Pons (tissue), 1 donor: ENCODE measurements at places on chromosomes 3 and 15.

- no peak for DNase-seq
Measured at GRCh38 chr3:186839874-186840641, 2.5 kb upstream of the ADIPOQ start.

DNA sequence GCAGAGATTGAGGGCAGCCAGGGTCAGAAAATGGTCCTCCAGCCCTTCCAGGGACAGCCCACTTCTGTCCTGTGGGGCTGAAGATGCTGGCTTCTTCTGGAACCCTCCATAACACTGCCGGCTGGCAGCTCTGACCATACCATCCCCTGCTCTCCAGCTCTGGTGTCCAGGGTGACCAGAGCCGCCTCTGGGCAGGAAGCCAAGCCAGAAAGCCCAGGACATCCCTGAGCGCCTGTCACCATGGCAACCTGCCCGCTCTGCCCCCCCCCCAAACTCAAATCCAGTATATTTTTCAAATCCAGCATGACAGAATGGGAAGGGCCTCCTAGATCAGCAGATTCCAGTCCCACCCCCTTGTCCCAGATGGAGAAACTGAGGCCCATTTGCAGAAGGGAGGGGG, 420 bp upstream of the TMIE start:
- peak; percentile 48 for DNase-seq

GRCh38 chr15:50137893-50138292, 18.9 kb upstream of the ATP8B4 start:
- no peak for DNase-seq

GRCh38 chr3:13400114-13400673, 19.9 kb downstream of the NUP210 start:
- DNase-seq = no peak

GRCh38 chr3:55868347-55868746, 381.2 kb upstream of the WNT5A start:
- DNase-seq = peak; percentile 91

DNA sequence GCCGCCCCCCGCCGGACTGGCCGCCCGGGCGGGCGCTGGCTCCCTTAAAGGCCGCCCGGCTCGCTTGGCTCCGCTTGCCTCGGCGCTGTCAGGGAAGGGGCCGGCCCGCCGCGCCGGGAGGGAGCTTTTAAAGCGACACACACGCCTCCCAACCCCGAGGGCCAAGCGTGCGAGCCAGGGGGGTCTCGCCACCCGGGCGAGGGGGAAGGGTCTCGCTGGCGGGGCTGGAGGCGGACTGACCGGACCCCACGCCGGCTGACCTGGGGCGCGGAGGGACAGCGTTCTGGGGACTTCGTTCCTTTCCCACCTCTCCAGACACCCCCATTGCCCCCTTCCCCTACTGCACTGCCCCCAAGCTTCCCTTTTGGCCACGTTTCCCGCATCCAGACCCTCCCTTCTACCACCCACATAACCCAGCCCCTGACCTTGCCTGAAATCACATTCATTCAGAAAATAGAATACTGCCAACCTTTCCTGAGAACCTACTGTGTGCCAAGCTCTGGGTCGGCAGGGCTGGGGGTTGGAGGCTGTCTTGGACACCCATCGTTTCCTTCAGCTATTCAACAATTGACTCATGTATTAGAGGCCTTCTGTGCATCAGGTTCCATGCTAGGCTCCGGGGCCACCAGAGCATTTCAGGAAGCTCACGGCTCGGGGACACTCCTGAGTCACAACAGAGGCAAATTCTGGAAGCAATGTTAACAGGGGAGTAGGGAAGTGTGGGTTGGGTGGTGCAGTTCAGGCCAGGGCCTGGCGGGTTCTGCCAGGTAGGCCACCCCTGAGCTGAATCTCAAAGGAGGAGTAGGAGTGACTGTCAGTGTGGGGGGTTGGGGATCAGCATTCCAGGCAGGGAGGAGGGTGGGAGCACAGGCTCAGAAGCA, at the start of gene INSYN1:
Gene INSYN1 (minus strand): TSS at position 102 of the 881 bp plus-strand sequence. CDS start 2,221 bp downstream, outside the sequence.
- no peak for DNase-seq

- DNase-seq = no peak
Measured at GRCh38 chr3:11187681-11188080, 33.4 kb downstream of the HRH1 start.

- DNase-seq = no peak
Measured at GRCh38 chr3:30500666-30501399, 105.6 kb upstream of the TGFBR2 start.

GRCh38 chr3:32452009-32452408, 50.6 kb downstream of the CMTM6 start:
- DNase-seq = no peak

GRCh38 chr3:69409831-69410230, 23.9 kb upstream of the FRMD4B start:
- DNase-seq = no peak

GRCh38 chr3:1318296-1319005, 225.6 kb downstream of the CNTN6 start:
- DNase-seq = no peak

GRCh38 chr15:37008205-37008604, 92.1 kb downstream of the MEIS2 start:
- no peak for DNase-seq

DNA sequence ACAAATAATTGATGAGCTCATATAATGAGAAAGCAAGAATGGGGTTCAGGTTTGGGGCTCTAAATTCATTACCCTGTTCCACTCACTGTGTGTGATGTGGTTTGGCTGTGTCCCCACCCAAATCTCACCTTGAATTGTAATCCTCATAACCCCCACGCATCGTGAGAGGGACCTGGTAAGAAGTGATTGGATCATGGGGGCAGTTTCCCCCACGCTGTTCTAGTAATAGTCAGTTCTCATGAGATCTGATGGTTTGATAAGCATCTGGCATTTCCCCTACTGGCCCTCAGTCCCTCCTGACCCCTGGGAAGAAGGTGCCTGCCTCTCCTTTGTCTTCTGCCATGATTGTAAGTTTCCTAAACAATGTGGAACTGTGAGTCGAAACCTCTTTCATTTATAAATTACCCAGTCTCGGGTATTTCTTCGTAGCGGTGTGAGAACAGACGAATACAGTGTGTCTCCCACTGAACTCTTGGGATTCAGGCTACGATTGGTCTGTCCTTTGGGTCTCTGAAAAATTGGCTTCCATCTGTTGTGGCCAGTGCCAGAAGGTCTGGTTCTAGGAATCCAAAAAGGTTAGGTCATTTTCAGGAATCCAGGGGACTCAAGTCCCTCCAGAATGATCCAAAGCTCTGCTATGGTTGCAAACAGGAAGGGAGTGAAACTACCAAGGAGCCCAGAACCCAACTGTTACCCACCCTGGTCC, 87.7 kb downstream of the XXYLT1 start:
- no peak for DNase-seq

GRCh38 chr3:51955893-51956770, 951 bp downstream of the GPR62 start:
- DNase-seq = peak; percentile 46

- DNase-seq = no peak
Measured at GRCh38 chr15:68897016-68897415, 33.3 kb upstream of the SPESP1 start.
